ENCODE measurements at places on chromosomes 7 and 10.

- DNase-seq, result no peak
Observed at GRCh38 chr10:6292741-6293151, 90.0 kb downstream of the PFKFB3 start.

- no peak for DNase-seq
Observed at GRCh38 chr10:18238870-18239485, 98.8 kb downstream of the CACNB2 start.

- DNase-seq, result peak; percentile 83
Observed at GRCh38 chr10:78215645-78216044, 182.0 kb downstream of the RPS24 start.

DNA sequence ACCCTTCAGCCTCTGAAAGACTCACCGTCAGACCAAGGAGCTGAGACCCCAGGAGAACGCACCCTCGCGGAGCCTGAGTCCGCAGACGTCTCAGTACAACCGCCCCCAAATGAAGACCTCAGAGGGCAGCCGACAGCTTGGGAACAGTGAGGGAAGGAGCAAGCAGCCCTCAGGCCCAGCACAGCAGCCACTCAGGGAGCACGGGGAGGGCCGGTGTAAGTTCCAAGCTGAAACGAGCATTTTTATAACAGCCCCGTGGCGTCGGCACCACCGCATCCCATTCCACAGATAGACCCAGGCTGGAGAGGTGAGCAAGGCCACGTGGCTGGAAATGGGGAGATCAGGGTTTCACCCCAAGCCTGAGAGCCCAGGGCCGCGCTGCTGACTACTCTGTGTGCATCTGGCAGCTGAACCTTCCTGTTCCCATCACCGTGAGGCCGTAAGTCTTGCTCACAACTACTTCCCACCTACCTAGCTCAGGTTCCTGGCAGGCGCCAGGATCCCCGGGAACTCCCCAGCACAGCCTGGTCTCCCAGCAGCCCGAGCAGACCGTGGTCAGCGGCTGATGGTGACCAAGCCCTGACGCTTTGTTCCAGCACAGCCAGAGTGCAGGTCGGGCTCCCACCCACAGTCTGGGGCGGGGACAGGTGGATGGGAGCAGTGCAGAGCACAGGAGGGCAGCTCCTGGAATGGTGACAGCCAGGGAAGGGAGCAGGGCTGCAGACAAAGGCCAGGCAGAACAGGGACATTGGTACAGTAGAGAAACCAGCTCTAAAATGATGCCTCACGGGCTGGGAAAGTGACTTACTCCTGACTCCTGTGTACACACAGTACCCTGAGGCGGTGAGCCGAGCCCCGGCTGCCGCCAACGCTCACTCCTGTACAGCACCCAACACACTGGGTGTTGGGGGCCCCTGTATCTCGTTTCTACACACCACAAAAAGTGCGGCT, 6.1 kb upstream of the NOM1 start:
- peak; percentile 33 for DNase-seq

DNA sequence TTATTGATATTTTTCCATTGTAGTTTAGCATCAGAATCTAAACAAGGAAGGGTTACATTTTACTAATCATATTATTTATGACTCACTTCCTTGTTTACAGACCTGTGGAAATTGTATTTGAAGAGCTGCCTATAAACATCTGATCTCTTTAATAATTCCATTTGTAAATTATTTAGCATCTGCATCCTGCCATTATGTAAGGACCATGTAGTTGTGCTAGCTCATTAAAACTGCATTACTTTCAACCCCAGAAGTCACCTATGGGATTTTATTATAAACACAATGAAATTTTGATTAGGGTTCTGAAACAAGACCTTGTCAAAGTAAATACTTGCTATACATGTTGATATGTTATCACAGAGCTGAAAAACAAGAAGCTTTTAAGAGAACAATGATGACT, 146.8 kb upstream of the SLC26A5 start:
- no peak for DNase-seq

DNA sequence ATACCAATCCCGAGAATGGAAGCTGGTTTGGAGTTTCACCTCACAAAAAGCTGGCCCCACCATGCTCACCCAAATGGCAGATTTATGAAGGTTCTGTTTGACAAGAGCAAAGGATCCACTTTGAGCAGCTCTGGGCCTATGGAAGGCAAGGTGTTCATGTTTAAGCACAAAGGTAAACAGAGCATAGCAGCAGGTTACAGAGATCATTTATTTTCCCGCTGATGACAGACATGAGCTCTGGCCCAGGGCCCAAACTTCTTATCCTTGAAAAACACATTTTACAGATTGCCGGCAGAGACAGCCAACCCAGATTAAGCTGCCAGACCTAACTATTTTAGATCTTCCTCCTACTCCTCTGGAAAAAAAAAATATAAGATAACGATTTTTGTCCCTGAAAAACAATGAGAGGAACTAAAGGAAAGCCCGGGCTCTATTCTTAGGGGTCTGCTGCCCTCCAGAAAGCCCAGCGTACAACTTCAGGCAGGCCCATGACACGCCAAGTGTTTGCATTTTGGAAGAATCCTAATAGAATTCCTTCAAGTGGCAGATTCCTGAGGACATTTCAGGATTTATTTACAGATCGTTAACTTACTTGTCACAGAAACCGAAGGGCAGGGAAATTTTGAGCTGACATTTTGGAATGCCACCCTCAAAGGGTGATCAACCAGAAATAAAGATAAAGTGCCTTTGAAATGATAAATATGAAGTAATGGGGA, 40.0 kb downstream of the SYPL1 start:
- DNase-seq, result no peak

DNA sequence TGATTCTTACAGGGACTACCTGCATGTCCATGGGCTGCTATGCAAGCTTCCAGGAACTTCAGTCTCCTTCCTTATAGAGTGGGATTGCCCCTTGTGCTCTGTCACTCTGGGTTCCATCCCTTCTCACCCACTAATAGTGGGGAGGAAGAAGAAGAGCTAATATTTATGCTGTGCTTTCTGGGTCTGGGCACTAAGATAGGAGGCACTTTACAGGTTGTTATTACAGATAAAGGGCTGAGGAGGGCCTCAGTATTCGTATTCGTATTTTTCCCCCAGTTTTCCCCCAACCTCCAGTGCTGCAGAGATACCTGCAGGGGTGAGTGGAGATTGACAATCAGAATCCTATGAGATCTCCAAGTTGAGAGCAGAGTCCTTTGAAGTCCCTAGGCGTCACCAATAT, 14.2 kb downstream of the HK1 start:
- no peak for DNase-seq

- DNase-seq, result no peak
Observed at GRCh38 chr10:87618566-87619423, 40.9 kb upstream of the PAPSS2 start.

GRCh38 chr7:105352901-105353668, 35.6 kb downstream of the SRPK2 start:
- DNase-seq, result no peak

GRCh38 chr10:13858709-13859108, 271.9 kb downstream of the PRPF18 start:
- DNase-seq, result no peak

- DNase-seq, result no peak
Observed at GRCh38 chr10:66719483-66719882, 206.4 kb upstream of the LRRTM3 start.

- no peak for DNase-seq
Observed at GRCh38 chr7:44415047-44415446, 75.4 kb downstream of the NUDCD3 start.

DNA sequence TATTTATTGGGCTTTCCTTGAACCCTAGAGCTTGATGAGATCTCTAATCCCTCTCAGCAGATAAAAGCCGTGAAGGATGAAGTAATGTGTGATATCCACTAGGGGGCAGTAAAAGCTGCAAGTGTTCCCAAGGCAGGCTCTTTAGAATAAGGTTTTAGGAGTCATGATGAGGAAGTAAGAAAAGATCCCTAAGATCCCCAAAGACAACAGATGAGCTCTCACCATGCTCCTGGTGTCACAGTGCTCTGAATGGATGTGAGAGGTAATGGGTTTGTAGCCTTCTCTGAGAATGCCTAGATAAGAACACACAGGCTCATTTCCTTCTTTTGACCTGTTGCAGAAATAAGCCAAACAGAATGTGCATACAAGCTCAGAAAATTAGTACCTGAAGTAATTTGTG, 70.4 kb upstream of the ITPRID1 start:
- peak; percentile 57 for DNase-seq

GRCh38 chr7:91824201-91824600, 56.3 kb downstream of the MTERF1 start:
- no peak for DNase-seq

DNA sequence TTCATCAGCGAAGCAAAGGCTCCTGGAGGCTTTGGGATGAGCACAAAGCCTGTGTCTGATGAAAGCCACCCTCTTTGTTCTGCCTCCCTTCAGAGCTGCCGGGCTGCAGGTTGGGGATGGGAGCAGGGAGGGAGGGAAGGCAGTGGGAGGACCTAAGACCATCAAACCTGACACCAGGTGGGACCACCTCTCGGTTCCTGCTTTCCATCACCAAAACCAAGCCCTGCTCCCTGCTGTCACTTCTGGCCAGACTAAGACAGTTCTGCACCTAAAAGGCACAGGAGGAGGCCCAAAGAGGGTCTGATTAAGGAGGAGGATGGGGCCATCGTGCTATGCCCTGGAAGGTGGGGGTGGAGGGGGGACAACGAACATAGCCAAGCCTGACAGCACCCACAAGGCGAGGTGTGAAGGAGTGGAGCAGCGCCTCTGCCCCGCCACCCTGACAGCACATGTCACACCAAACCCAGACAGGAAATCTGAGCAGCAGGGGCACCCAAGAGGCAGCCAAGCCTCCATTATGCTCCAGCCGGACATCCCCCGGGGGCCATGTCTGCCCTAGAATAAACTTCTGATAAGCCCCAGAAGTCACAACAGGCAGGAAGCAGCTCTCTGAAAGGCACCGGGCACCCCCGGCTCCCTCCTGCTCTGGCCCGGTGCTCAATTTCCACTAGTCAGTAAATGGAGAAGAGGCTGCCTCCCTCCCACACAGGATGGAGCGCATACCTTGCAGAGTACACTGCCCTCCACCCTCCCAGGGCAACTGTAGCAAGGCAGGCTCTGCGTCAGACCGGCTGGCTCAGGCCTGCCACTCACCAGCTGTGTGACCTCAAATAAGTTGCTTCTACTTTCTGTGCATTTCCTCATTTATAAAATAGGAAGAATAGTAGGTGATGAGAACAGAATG, 48.9 kb downstream of the DLG5 start:
- DNase-seq, result peak; percentile 55

GRCh38 chr10:86545101-86545500, 23.5 kb upstream of the WAPL start:
- no peak for DNase-seq

Measured in retina (tissue), 1 donor.